ENCODE measurements at places on chromosomes 5 and 9.
A peak's percentile ranks its signal among the peaks of the same experiment; 100 is the strongest.

- no peak for DNase-seq
Measured at GRCh38 chr5:149603920-149604319, 22.6 kb downstream of the ARHGEF37 start.

- no peak for DNase-seq
Measured at GRCh38 chr5:164671640-164672039, 1166.2 kb downstream of the MAT2B start.

DNA sequence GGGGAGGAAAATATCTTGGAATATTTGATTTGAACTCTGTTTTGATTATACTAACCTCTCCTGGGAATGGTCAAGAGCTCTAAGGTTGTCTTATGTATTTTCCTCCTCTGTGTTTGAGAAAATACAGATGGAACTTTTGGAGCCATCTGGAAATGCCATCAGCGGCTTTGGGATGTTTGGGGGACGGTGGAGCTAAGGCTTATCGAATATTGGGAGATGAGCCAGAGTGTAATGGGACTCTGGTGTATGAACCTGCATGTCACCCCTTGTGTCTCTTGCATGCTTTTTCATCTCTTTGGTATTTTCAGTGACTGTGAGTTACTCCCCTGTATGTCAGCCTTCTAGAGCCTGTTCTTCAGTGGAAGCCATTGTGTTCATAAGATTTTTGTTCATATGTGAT lies 180.0 kb upstream of the OTULINL start:
- DNase-seq: no peak

GRCh38 chr9:90770182-90770738 lies 31.4 kb upstream of the SYK start:
- no peak for DNase-seq

DNA sequence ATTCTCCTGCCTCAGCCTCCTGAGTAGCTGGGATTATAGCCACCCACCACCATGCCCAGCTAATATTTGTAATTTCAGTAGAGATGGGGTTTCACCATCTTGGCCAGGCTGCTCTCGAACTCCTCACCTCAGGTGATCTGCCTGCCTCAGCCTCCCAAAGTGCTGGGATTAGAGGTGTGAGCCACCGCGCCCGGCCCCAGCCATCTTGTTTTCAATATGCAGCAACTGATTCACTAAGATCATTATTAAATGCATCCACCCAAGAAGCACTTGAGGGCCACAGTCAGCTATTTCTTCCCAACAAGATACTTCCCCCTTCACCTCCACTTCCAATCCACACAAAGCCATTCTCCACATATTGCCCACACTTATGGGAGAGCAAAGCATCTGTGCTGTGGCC lies 115.8 kb downstream of the BNC2 start:
- DNase-seq: no peak

- DNase-seq: no peak
Measured at GRCh38 chr5:145854651-145855258, 18.1 kb downstream of the GRXCR2 start.

DNA sequence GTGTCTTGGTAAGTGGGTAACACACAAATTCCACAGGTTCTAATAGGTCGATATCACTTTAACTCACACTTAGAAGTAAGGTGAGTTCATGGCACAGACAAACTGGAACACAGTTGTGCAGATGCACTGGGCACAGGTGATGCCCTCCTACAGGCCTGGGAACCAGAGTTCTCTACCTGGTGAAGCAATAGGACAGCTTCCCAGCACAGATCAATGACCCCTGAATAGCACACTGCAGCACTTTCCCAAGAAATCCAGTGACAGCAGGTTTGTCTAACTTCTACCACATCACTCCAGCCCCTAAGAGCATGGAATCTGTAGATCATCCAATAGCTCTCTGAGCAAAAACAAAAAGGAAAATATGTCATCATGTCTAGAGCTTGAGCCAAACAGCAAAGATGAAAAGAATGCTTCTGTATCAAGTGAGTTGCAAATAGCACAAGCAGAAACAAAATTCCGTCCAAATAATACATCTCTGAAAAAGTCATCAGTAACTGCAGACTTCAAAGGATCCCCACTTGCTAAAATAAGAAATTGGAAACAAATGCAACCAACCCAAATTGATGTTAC lies 33.5 kb downstream of the MOCS2 start:
- no peak for DNase-seq

- peak; percentile 64 for DNase-seq
Measured at GRCh38 chr9:35945341-35946018, 12.5 kb downstream of the OR2S2 start.

DNA sequence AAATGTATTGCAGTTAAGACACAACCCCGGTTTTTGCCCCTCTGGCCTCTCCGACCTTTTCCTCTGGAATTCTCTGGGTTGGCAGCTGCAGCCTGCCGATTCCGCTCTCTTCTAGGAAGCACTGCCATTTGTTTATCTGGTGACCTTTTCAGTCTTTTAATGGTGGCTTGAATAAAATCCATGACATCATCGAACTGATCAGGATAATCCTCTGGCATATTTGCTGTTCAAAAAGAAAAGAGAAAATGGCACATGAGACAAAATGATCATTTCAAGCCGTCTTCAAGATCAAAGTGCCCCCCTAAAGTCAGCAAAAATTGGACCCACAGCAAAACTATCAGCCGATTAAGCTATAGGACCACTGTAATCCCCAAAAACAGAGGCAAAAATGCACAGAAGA lies 23.9 kb downstream of the GDNF start:
- no peak for DNase-seq

DNA sequence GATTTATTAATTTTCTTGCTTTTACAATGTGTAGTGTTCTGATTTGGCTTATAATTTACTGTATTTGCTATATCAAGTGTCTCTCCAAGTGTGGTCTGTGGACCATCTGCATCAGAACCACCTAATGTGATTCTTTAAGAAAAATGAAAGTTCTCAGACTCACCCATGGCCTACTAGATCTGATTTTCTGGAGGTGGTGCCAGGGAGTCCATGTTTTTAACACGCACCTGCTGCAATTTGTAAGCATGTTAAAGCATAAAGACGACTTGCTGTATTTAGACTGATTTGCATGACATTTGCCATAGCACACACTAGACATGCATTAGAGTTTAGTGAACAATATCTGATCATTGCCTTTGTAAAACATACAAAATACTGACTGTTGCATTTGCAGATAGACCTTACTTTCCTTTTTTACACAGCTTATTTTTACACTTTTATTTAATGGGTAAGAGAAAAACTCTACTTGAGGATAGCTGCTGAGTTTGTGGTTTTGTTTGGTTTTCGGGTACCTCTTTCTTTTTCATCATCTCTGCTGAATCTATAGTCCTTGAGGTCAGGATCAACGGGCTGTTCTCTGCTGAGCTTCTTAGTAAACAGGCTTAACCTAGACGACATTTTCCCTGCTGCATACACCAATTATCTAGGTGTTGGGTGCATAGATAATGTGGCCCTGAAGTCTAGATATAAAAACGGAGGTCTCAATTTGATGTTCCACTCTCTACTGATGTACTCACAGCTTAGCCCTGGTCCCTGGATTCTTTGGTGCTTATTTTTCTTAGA lies 138.0 kb upstream of the ZNF366 start:
- no peak for DNase-seq

DNA sequence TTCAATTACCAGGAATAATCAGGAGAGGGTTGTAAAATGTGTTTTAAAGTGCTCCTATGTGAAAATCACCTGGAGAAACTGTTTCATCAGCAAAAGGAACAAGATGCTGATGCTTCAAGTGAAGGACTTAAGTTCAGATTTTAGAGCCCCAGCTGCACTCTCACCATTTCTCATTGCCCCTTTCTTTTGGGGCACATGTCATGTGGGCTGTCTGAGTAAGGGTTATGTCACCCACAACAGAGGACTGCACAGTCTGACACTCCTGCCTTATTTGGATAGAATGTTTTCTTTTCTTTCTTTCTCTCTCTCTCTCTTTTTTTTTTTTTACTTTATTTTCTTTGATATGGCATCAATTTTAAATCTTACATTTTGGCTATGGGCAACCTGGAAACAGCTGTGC lies 204.1 kb upstream of the EFNA5 start:
- DNase-seq: no peak

GRCh38 chr5:154698763-154699162 lies 56.4 kb upstream of the LARP1 start:
- no peak for DNase-seq

DNA sequence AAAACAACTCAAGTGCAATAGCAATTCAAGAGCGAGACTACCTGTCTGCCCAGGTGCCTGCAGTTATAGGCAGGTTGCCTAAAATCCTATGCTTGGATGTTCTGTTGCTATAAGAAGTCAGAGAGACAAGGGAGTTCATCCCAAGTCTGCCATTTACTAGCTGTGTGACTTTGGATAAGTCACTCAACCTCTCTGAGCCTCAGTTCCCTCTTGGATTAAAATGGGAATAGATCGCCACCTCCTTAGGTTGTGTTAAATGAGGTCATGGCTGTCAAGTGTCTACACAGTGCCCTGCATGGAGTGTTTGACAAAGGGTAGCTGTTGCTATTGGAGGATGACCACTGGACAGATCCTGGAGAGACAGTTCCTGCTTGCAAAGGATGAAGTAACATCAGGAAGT lies 1.3 kb upstream of the ZBTB34 start:
- DNase-seq: no peak

DNA sequence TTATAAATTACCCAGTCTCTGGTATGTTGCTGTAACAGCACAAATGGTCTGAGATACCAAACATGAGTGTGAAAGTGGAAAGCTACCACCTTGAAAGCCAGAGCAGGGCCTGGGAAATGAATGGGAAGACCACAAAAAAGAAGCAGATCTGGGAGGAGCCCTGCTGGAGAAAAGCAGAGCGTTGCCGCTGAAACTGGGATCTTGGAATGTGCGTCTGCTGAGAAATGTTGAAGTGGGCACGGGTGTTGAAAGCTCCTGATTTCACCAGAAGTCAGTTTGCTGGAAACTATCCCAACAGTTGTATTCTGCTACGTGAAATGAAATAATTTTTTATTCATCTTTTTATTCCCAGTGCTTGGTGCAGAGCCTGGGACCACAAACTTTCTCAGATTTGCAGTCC lies 40.0 kb downstream of the NUDT12 start:
- DNase-seq: no peak

DNA sequence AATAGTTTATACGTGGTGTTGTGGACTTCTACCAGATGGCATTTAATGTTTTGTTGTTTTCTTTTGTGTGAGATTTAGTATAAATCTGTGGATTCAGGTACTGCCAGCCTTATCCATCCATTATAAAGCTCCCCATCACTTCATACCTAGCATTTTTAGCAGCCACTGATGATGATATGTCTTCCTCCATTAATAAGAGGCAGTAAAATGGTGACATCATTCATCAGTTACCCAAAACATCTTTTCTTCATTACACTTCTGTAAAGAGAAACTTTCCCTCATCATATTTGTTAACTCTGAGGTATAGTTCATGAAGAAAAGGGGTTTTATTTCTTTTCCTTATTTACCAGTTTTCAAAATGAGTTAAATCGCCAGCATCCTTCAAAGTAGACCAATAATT lies 19.4 kb downstream of the CHD1 start:
- no peak for DNase-seq

- DNase-seq: no peak
Measured at GRCh38 chr5:151134228-151134627, 23.4 kb downstream of the ANXA6 start.

DNA sequence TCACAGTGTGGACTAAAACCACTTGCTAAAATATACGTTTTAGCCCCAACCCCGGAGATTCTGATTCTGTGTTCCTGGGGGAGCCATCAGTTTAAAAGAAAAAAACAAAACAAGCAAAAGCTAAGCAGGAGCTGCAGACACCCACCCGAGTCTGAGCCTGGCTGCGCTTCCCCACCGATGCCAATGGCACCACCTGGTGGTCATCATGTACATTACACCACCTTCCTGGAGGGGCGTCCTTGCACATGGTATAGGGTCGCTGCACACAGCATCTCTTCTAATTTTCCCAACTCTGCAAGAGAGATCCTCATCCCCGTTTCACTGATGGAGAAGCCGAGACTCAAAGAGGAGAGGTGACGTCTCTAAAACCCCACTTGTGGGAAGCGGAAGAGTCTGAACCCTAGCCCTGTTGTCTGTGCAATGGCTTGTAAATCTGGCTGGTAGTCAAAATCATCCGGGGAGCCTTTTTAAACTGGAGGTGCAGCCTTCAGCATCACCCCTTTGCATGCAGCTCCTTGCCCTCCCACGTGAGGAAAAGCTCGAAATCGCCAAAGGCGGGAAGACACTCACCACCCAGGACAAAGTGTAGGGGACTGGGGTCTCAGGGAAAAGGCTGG lies 23.1 kb upstream of the CNOT6 start:
- peak; percentile 33 for DNase-seq

- no peak for DNase-seq
Measured at GRCh38 chr5:65100911-65101631, 332.3 kb downstream of the CWC27 start.

- no peak for DNase-seq
Measured at GRCh38 chr5:150644058-150644457, 3.6 kb downstream of the SYNPO start.

- DNase-seq: no peak
Measured at GRCh38 chr9:37311938-37312708, 110.4 kb upstream of the GRHPR start.

GRCh38 chr9:115364991-115365390 lies 247.0 kb upstream of the TNC start:
- no peak for DNase-seq

DNA sequence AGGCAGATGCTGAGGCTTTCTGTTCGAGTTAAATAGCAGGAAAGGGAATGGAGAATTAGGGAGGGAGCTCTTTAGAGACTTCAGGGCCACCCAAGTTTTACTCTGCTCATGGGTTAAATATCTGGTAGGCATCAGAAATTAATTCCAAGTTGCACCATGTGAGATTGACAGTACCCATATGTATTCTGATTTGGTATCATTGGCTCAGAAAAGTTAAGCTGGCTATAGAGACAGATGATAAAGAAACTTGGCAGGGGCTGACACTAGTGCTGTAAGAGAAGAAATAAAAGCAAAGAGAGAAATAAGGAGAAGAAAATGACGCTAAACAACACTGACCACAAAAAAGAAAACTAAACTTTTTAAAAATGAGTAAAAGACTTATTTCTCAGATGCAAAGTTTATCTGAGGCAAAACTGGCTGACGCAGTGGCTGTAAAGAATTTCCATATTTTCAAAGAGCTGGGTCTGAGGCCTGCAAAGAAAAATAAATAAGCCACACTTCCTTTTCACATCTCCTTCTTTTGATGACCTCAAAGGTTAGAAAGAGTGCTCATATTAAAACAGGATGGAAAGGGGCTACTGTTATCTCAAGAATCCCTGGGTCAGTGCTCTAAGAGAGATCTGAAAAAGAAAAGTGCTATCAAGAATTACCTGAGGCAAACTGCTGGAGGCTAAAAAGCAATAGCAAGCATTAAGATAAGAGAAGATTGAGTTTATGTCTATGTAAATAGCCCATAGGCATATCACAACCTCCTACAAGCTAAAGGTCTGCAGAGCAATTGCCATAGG lies 399.0 kb upstream of the MEF2C start:
- DNase-seq: no peak

DNA sequence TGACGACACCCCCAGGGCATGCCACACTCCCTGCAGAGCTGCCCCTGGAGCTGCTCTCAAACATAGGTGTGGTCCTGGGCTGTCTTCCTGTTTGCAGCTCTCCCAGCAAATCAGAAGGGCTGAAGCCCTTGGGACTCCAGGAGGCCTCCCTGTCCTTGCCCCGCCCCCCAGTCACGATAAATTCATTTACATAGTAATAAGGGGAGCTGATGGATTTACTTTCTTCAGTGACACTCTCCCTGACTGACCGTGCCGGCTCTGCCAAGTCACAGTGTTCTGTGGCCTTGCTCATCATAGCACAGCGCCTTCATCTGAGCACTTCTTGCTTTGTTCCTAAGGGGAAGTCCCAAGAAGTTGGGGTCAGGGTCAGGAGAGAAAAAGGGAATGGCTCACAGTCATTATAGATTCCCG lies 121.4 kb downstream of the ENC1 start:
- no peak for DNase-seq
